ENCODE measurements at places on chromosomes 5 and 9. TPM values are rescaled to one million over a fixed set of nuclear protein-coding genes. Genes with fewer than 3 reads are reported as not detected.

GGTA1 gene
- total RNA-seq, result not detected

FOXD4L3 gene
- total RNA-seq, result not detected

BTNL3 gene
- total RNA-seq, result not detected

UGCG gene
- 399 TPM for total RNA-seq

ACOT12 gene
- not detected for total RNA-seq

ADAMTS13 gene
- 1.3 TPM for total RNA-seq

PCDHGA9 gene
- total RNA-seq, result 4.7 TPM

PTTG1 gene
- total RNA-seq, result 158 TPM

UBE2QL1 gene
- not detected for total RNA-seq

HTR1A gene
- total RNA-seq, result not detected

GHR gene
- 2.2 TPM for total RNA-seq

UGT3A1 gene
- total RNA-seq, result not detected

ALDH1A1 gene
- total RNA-seq, result 450 TPM

SHOC1 gene
- under 0.01 TPM for total RNA-seq

TRAF1 gene
- 0.86 TPM for total RNA-seq

PRDM9 gene
- not detected for total RNA-seq

FAM78A gene
- total RNA-seq, result 0.43 TPM

IL5 gene
- total RNA-seq, result not detected

SEPTIN8 gene
- total RNA-seq, result 43.5 TPM

TRIP13 gene
- 16.8 TPM for total RNA-seq

GAPT gene
- total RNA-seq, result not detected

TBC1D13 gene
- total RNA-seq, result 10.4 TPM

CD14 gene
- 0.97 TPM for total RNA-seq

RAD50 gene
- 46.6 TPM for total RNA-seq

OR1J2 gene
- 0.32 TPM for total RNA-seq

ACTBL2 gene
- total RNA-seq, result 0.97 TPM

NR5A1 gene
- not detected for total RNA-seq

CCDC183 gene
- total RNA-seq, result 0.32 TPM

PLPPR1 gene
- not detected for total RNA-seq

MSX2 gene
- 0.32 TPM for total RNA-seq

Data from fibroblast of villous mesenchyme (primary cell).